ENCODE measurements at places on chromosomes 5 and 9.

DNA sequence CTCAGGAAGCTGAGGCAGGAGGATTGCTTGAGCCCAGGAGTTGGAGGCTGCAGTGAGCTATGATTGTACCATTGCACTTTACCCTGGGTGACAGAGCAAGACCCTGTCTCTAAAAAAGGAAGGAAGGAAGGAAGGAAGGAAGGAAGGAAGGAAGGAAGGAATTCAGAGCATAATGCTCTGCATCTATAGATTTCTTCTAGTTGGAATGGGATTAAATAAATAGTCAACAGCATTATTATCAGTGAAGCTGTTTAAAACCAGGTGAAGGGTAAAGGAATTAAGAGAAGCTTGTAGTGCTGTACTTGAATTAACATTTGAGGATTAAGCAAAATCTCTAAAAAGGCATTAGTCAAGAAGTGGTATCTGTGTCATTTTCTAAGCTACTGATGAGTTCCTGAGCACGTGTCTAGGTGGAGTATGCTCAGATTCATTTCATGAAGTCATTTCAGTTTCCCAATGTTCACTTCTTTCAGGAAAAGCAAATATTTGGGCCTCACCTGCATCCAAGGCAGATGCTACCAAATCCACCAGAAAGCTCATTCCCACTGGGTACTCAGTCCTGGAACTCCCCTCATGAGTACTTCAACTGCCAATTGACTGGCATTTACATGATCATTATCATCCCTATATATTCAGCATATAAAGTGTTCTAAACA, 8.4 kb downstream of the PDE6A start:
- no peak for DNase-seq

- DNase-seq: no peak
These were observed 1.2 kb upstream of the DMRT1 start for GRCh38 chr9:840343-840742.

DNA sequence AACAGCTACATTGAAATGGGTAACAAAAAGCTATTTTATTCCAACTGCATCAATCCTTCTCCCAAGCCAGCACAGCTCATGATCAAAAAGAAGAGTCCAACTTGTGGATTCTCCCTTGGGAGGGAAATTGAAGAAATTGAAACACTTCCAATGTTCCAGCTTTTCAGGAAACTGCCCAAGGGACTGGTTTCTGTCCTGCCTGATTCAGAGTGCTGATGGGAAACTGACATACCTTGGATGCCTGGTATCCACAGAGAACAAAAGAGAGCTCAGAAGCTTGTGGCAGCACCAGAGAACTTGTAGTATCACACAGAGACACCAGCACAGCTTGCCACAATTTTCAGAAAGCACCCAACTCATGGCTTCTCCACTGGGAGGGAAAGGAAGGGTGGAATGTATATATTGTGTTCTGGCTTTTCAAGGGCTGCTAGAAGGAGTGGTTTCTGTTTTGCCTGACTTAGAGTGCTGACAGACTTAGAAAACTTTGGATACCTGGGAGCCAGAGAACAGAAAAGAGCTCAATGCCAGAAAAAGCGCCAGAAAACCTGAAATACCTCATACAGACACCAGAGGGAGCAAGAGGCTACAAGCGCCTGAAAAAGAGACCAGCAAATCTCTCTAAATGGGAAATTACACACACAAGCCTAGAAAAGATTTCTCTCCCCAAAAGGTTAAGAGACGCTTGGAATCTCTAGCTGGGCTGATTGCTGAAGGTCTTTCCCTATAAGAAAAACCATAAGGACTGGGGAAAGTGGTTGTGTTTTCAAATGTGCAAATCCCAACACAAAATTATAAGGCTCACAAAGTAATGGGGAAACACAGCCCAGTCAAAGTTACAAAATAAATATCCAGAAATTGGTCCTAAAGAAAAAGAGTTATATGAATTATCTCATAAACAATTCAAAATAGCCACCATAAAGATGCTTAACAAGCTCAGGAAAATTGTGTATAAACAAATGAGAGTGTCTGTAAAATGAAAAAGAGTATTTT, 178.8 kb downstream of the SPOCK1 start:
- no peak for DNase-seq

GRCh38 chr5:136526021-136526420, 160.7 kb upstream of the TRPC7 start:
- no peak for DNase-seq

- DNase-seq: no peak
These were observed 344.3 kb downstream of the RAB3C start for GRCh38 chr5:58927181-58927580.

DNA sequence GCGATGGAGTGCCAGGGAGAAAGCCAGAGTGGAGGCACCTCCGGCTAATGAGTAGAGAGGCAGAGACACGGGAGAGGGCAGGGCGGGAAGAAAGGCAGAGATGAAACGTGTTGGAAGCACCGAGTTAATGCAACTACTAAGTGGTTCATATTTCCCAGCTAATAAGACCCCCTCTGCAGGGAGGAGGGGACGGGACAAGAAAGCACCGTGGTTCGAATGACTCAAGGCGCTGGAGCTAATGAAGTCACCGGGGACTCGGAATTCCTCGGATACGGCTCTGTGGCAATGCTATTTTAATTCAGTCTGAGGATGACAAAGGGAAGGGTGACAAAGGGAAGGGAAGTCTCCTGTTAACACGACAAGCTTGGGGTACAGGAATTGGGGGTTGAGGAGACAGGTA, 54.5 kb upstream of the RAPGEF1 start:
- no peak for DNase-seq

- no peak for DNase-seq
These were observed 36.5 kb downstream of the ARHGEF37 start for GRCh38 chr5:149617760-149618306.

DNA sequence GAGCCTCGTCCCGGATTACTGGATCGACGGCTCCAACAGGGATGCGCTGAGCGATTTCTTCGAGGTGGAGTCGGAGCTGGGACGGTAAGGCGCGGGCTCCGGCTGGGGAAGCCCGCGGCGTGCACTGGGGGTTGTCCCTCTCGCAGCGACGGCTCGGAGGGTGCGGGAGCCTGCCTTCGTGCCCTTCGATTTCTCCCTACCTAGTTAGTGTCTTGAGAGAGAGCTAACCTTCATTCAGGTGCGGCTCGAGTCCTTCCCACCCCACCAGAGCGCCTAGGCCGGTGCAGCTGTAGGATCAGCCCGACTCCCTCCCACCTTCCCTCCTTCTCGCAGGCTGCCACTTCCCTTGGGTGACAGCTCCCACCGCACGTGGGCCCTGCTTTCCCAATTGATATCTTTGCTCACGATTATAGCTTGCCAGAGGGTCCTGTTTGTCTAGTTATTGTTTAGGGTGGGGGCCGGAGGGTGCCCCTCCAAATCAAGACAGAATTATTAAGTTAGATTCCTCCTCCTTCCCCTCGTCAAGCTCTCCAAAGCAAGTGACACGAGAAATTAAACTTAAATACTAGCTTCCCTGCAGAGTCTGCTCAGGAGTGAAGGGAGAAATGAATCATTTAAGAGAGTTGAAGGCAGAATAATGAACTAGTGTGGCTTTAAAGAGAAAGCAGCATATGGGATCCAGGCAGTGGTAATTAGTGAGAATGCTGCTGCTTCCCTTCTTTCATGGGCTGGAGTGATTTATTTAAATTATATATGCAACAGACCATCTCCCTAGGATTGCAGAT, 569 bp downstream of the CAMK4 start:
- no peak for DNase-seq

Measured in AG04449 (cell line).